ENCODE measurements at places on chromosomes 13 and 19.
A peak's percentile ranks its signal among the peaks of the same experiment; 100 is the strongest.

DNA sequence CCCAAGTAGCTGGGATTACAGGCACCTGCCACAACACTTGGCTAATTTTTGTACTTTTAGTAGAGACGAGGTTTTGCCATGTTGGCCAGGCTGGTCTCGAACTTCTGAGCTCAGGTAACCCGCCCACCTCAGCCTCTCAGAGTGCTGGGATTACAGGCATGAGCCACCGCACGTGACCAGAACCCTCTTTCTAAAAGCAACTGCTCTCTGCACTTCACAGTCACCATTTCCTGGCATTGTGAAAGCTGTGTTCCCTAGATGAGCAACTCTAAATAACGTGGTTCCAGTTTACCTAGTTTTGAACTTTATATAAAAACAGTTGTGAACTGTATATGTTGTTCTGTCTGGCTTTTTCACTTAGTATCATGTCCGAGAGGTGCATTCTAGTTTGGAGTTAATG, 152.9 kb downstream of the SIPA1L3 start:
- no peak for DNase-seq

DNA sequence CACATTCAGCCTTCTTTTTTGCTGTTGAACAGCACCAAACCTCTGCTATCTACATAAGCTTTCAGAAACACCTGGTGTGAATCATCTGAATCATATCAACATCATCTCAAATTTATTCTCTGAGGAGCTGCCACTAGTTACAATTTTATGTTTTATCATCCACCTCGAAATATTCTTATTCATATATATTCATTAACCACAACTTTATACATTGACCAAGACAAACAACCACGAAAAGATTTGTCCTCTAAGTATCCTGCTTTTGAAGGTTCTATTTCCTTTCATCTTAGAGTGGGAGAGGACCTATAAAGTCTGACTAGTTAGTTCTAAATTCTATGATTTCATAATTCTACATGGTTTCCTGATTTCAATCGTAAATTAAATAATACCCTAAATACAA, 18.9 kb downstream of the ESD start:
- no peak for DNase-seq

DNA sequence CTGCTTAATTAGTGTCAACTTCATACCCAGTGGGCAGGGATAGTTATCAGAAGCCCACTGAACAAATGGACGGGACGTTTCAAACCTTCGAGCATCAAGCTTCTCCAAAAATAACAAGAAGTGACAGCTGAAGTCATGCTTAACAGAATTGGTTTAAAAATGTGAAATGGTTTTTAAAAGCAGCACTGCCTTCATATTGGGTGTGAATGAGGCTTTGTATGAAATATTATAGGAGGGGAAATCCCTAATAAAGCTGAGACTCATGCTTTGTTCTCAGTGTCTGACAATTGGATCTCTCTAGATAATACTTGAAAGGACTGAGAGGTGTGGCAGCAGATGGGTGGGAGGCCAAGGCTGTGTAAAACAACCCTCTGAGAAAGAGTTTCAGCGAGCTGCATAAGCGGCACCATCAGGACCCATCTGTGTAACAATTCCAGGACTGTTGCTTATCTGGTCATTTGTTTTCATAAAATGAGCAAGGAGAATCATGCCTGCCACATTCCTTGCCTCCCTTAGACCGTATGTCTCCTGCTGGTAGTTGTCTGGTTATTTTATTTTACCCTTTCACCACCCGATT, 667.7 kb downstream of the DIAPH3 start:
- no peak for DNase-seq

DNA sequence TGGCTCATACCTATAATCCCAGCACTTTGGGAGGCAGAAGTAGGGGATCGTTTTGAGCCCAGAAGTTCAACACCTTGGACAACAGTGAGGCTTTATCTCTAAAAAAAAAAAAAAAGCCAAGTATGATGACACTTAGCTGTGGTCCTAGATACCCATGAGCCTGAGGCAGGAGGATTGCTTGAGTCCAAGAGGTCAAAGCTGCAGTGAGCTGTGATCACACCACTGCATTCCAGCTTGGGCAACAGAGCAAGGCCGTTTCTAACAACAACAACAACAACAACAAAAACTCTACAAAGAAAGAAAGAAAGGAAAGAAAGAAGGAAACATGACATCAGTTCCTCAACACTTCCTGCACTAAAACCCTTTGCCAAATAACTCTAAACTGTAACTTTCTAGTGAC, 265.1 kb upstream of the DACH1 start:
- DNase-seq: no peak

- DNase-seq: no peak
Observed at GRCh38 chr19:45439190-45439568, 15.5 kb upstream of the ERCC1 start.

GRCh38 chr13:98915563-98915962, 62.3 kb downstream of the DOCK9 start:
- DNase-seq: no peak

GRCh38 chr19:1041272-1041834, 1.4 kb downstream of the ABCA7 start:
- DNase-seq: no peak

GRCh38 chr19:4208385-4209094, 20.8 kb upstream of the EBI3 start:
- DNase-seq: no peak

DNA sequence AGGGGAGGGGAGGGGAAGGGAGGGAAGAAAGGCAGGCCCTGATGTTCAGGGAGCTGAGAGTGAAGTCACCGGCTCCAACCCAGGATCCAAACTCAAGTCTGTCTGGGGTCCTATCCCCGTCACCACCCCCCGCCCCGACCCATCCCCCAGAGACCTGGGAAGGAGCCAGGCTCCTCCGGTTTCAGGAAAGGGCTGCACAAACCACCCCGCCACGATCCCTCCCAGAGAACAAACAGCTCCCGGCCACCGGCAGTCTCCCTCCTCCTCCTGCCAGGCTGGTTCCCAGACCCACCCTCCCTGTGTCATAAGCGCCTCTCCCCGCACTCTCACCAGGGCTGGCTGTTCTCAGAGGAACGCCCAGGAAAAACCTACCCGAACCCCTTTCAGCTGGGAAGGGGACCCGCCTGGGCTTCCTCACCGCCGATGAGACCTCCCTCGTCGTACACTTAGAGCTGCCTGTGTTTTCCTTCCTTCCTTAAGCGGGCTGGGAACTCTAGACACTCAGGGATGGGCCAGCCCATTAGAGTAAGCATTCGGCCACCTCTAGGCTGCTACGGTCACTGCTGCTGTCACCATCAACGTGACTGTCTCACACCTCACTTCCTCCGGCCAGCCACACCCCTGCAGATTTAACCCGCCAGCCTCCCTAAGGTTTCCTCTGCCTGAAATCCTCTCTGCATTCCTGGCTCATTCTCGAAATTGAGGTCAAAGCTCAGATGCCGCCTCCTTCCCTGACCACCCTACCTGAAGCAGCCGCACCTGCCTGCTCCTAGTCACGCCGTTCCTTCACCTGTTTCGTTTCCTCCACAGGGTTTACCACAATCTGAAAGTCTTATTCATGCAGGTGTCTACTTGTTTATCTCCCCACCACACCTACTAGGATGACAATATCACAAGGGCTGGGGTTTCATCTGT, 6.3 kb upstream of the RDH13 start:
- DNase-seq: no peak

DNA sequence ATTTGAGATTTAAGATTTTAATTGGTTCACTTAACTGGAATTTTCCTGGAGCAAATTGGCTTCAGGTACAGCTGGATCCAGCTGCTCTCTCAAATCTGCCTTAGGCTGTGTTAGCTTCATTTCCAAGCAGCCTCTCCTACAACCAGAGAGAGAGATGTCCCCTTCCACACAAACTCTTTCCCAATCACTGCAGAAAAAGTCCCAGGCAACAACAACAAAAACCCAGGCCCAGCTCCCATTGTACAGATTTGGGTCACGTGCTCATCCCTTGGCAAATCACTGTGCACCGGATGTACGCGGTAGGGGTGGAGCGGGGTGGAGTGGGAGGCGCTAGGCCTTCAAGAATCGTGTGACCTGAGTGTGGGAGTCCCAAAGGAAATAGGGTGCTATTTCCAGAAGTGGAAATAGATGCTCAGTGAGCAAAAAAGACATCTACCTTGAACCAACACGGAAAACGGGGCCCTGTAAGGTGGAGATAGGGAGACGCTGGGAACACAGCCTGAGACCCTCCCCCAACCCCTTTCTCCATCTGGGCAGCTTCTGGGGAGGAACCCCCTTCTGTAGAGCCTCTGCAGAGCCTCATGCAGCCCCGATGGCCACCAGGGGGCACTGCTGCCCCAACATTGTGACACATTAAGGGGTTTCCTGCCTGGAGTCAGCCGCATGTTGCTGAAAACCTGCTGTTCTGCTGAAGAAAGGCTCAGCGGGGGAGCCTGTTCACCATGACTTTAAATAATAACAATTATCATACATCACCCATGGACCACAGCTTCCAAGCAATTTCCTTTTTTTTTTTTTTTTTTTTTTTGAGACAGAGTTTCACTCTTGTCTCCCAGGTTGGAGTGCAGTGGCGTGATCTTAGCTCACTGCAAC, 25.4 kb downstream of the HPN start:
- DNase-seq: peak; percentile 94

GRCh38 chr19:28021259-28022185, 1191.4 kb downstream of the UQCRFS1 start:
- no peak for DNase-seq

- DNase-seq: peak; percentile 50
Observed at GRCh38 chr13:50529154-50529882, 314.2 kb downstream of the DLEU7 start.

Measured in posterior cingulate gyrus (tissue), 11 donors.